Astrocyte of the cerebellum (primary cell): ENCODE measurements at places on chromosomes 11 and 22.

DNA sequence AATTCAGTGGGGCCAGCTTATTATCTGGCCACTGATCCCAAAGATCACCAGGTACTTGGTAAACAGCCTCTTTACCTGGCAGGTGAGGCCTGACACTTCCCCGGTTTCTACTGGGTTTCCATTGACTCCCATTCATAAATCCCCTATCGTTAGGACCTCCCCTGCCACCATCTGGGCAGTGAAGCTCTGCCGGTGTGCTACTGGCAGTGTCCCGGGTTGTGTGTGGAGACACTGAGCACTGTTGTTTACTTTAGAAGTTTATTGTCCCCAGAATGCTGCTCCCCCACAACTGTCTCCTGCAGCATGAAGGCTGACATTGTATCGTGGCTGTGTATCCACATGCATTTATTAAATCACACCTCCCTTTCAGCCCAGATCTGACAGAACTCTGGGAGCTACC is 142.7 kb downstream of the WNT7B start:
- DNase-seq, result no peak

DNA sequence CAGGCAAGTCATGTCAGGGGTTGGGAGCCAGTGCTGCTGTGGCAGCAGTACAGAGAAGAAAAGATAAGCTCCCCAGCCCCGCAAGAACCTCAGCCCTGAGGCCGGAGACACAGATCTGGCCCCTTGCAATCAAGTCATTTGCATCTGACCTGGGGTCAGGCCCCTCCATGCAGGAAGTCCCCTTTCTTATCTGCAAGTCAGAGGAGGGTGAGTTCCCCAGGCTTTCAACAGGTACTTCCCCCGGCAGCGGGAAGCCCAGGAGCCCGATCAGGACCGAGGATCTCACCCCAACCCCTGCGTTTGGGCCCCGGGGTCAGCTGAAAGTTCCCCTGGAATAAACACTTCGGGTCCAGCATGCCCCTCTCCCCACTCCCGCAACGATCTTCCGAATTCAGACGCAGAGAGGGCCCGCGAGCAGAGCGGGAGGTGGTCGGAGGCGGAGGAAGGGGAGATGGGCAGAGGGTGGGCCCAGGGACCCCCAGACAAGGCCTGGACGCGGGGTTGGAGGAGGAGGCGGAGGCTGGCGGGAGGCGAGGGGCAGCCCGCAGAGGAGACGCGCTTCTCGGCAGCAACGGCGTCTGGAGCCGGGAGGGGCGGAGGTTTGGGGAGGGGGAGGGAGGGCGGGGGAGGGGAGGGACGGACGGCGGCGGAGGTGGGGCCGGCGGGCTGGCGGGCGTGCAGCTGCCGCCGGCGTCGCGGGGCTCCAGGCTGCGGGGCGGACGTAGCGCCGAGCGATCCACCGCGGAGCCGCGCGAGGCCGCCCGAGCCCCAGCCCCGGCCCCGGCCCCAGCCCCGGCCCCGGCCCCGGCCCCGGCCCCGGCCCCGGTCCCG is at the start of gene TSPAN18:
Gene TSPAN18 (plus strand): TSS at position 680 of the 831 bp plus-strand sequence. CDS start 179,455 bp downstream, outside the sequence.
- no peak for DNase-seq

- DNase-seq, result peak; percentile 87
These were observed 56.0 kb downstream of the COMMD9 start for GRCh38 chr11:36233204-36233603.

- DNase-seq, result no peak
These were observed 97.2 kb downstream of the PIWIL4 start for GRCh38 chr11:94664346-94664745.

GRCh38 chr22:23263651-23264555 is 83.6 kb downstream of the BCR start:
- DNase-seq, result no peak

DNA sequence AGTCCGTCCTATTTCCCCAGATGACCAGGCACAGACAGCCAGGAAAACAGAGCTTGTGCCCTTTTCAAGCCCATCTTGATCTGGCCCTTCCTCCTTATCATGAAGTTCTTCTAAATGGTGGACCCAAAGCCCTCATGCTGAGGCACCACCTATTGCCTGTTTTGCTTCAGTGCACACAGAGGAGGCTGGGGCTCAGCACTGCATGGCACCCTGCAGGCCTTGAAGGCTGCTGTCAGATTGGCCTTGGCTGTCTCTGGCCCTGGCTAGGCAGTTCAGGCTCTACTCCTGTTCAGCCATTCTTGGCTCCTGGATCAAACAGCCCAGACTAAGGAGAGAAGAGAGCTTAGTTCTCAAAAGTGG is 49.2 kb downstream of the OTOG start:
- no peak for DNase-seq

- no peak for DNase-seq
These were observed 25.0 kb upstream of the MGAT3 start for GRCh38 chr22:39431821-39432251.

DNA sequence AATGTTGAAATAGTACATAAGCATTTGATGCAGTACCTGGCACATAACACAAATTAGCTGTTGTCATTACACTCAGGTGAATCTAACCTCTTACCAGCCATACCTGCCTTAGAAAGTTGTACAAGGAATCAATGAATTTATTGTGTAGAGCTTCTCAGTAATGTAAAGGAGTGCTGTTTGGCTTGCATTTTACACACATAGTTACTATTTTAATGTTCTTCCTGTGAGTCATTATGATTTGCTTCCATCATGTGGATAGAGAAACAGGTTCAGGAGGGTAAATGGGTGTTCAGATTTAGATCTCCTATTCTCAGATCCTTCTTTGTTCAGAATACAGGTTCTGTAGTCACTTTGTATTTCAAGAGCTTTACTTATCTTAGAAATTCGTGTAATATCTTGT is 27.6 kb upstream of the RCE1 start:
- no peak for DNase-seq

GRCh38 chr22:26481112-26481693 is 2.4 kb downstream of the HPS4 start:
- no peak for DNase-seq

- DNase-seq, result no peak
These were observed 10.9 kb upstream of the FCHSD2 start for GRCh38 chr11:73152861-73153483.

GRCh38 chr22:44182588-44183286 is 2.0 kb downstream of the PARVG start:
- no peak for DNase-seq

DNA sequence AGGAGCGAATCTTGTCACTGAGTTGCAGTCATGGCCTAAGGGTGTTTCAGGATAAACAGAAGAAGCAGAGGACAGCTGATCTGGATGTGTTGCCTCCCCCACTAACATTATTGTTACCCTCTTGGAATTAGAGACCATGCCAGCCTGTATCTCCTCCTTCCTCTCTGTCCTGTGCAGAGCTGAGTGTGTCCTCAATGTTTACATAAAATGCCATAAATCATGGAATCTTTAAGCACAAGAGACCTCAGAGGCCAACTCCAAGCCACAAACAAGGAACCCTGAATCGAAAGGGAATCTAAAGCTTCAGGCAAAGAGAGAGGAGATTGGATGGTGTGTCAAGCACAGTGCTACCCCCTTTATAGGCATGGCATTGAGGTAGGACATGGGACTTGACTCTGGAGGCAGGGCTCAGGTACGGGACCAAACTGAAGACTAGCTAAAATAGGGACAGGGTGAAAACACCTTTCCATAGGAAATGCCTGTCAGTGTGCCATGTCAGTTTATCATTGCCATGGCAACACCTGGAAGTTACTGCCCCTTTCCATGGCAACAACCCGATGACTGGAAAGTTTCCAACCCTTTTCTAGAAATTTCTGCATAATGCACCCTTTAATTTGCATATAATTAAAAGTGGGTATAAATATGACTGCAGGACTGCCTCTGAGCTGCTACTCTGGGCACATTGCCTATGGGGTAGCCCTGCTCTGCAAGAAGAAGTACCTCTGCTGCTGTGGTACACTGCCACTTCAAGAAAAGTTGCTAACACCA is 489.7 kb downstream of the MIAT start:
- no peak for DNase-seq

DNA sequence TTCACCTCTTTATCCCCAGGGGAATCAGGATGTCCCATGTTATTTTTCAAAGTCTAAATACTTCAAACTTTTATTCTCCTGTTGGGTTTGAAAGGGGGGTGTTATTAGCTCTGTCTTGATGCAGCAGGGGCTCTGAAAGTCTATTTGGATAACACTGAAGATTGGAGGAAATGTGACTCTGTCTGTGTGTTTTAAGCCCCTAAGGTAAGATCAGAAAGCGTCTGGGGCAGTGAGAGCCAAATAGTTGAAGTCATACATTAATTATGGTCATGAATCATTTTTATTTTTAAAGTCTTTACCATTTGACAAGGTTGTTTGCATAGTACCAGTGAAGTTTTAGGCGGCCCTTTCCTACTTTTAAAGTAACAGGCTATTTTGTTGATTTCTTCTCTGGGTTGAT is 139.0 kb downstream of the UVRAG start:
- no peak for DNase-seq

DNA sequence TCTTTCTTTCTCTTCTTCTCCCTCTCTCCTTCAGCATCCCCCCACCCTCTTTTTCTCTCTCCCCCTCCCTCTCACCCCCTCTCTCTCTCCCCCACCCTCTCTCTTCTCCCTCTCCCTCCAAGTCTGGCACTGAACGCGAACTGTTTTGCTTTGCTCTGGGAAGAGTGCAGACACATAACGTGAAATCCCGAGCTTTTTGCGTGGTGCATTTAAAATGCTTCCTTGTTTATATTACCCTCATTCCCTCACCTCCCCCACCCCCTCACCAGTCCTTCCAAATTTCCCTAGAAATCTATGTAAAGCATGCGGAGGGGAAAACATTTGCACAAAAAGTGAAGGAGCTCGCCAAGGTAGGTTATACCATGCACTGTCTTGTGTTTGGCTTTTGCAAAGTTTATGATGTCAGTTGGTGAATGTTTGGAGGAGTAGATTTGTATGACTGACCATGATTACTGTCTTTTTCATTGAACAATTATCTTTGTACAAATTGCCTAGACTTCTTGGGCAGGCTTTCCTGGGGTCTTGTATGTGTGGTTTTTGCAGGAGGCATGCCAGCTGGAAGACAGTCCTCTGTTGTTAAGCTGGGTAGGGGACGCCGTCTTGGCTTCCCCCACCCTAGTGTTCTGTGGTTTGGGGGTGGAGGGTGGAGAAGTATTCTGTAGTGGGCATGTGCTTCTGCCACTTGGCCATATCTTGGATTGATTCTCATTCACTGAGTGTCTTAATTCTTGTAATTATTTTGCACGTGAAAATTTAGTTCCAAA is 123.7 kb upstream of the HSD17B12 start:
- no peak for DNase-seq

DNA sequence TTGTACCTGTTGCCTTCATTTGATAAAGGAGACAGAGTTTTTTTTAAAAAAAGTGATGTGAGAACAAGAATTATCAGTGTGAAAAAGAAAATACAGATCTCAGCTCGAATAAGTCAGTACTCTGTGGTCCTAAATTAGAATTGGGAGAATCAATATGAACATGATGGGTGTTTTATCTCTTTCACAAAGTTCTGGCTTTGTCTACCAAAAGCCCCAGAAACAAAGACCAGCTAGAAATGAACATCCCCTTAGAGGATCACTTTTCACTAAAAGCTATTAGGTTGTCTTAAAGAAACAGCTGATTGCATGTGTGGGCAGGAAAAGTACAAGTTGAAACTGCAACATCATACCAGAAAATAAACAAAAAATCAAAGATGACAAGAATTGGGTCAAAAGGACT is 8.4 kb upstream of the ST14 start:
- no peak for DNase-seq

- peak; percentile 62 for DNase-seq
These were observed 4.2 kb upstream of the STIP1 start for GRCh38 chr11:64181506-64182411.

DNA sequence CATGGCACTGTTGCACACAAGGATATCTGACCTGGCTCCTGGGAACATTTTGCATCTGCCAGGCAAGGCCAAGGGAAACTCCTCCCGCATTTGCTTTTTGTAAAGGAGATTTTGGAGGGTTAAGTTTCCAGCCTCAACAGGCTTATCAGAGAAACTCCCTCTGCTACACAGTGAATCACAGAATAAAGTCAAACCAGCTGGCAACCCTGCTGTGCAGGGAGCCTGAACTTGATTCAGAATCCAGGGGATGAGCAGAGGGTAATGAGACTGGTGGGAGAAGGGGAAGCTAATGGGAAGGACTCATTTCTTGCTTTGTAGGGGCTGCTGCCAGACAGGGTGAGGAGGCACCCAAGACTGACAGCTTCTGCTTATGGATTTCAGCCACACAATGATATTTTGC is 185.3 kb upstream of the ISX start:
- no peak for DNase-seq

- DNase-seq, result no peak
These were observed 42.2 kb upstream of the FBLN1 start for GRCh38 chr22:45460288-45461109.

DNA sequence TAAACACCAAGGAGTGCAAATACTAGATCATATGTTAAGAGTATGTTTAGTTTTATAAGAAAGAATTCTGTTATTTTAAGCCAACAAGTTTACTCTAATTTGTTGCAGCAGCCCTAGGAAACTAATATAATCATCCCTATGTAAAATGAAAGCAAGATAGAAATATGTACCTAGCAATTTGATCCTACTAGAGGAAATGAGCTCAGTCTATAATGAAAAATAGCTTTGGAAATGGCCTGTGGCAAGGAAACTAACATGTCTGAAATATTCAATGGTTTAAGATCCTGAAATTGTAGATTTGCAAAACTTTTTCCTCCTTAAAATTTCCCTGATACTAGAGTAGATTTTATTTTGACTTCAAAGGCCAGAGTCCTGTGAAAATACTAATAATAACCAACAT is 112.7 kb upstream of the SLC5A12 start:
- no peak for DNase-seq

- DNase-seq, result no peak
These were observed 25.0 kb downstream of the P2RY2 start for GRCh38 chr11:73243093-73243485.
